HuH-7.5 (cell line): ENCODE measurements at places on chromosomes 11 and 22.

DNA sequence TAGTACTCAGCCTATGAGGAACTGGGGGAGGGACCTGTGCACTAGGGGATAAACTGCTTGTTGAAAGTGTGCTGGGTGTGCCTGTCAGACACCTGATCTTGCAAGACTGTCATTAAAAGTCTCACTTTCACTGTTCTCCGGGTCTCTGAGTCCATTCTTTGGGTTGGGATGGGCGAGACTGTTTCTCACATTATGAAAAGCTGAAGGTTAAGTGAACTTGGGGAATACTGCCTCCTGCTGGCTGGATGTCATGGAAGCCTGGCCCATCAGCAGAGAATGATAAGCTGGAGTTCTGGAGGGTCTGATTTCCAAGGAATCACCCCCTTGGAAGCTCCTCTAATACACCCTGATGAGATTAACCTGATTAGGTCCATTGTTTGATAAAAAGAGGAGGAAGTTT lies 9.0 kb upstream of the VPREB1 start:
- DNase-seq = no peak

GRCh38 chr11:113496026-113496651 lies 20.9 kb upstream of the DRD2 start:
- no peak for DNase-seq

- no peak for DNase-seq
Measured at GRCh38 chr11:75229466-75229865, 11.1 kb upstream of the TPBGL start.

DNA sequence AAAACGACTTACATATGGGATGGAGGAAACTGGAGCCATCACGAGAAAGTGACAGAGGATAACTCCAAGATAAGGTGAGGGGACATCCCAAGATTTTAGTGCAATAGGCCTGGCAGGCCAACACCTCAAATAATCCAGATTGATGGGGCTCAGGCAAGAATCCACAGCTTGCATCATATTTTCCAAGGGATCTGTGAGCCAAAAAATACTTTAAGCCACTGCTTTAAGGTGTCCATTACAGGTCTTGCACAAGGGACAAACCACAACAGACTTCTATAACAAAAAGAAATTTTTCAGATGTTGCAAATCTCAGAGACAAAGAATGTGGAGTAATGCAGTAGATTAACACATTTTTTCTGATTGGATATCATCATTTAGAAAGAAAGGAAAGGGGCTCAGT lies 45.6 kb downstream of the DENND5A start:
- DNase-seq = no peak

GRCh38 chr11:25727944-25728343 lies 604.0 kb upstream of the ANO3 start:
- DNase-seq = no peak

- DNase-seq = no peak
Measured at GRCh38 chr11:120186774-120187591, 23.8 kb upstream of the OAF start.

GRCh38 chr22:30209642-30210041 lies 36.9 kb downstream of the LIF start:
- DNase-seq = no peak

DNA sequence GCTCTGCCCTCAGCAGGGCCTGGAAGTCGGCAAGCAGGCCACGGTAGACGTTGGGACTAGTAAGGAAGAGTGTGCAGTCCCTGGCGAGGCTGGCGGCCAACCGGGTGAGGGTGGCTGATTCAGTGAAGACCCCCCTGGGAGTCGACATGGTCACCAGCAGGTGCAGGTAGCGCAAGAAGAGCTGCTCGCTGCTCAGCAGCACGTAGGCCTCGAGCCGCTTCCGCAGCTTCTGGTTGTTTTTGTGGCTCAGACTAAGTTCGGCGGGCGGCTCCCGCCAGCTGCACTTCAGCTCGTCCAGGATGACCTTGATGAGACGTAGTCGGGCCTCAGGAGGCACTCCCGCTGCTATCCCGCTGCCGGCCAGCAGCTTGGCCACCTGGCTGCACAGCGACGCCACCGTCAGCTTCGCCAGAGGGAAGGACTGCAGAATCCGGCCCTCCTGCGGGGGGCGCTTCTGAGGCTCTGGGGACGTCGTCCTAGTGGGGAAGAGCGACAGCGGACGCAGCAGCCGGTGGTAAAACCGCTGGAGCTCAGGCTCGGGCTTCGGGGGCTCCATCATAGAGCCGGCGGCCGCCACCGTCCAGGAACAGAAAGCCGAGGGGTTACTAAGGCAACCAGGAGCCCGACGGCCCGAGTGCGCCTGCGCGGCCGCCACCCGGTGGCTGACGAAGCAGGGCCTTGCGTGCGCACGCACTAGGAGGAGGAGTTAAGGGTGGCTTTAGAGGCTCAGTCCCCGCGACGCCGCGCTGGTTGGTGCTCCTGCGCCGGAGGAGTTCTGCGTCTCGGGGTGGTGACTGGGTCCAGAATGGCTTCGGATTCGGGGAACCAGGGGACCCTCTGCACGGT lies at the start of the genes CCDC87 and CCS:
Gene CCDC87 (minus strand): TSS at position 607 of the 846 bp plus-strand sequence. CDS start 48 bp downstream, at position 559.
Gene CCS (plus strand): TSS at position 729 of the 846 bp plus-strand sequence. CDS start 77 bp downstream, at position 806.
- DNase-seq = peak; percentile 100

DNA sequence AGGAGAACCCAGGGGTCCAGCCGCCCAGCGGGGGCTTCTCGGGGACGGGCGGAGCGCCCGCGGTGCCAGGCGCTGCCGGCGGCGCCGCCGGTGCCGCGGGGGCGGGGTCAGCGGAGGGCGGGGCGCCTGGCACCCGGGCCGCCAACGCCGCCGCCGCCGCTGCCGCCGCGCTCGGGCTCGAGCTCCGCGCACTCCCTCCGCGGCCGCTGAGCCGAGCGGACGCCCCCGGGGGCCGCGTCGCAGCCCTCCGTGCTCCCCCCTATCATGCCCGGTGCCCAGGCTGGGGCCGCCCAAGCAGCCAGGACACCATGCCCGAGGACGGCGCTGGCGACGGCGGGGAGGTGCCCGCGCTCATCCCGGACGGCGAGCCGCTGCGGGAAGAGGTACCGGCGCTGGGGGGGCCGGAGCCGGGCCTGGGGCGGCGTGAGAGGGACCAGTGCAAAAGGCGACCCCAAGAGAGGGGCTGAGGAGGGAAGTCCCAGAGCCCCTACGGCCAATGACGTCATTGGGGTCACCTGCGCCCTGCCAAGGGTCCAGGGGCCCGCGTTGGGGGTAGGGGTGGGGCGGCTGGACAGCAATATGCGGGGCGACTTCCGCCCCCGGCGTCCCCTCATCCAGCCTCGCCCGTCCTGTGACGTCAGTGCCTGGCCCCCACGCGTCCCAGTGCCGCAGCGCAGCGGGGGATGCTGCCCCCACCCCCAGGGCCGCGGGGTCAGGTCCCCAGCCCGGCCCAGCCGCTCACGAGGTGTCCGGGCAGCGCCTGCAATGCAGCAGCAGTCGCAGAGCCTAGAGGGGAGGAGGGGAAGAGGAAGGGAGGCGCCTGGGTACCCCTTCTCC lies at the start of gene TMEM151A:
Gene TMEM151A (plus strand): TSS at position 189 of the 837 bp plus-strand sequence. CDS start 120 bp downstream, at position 309.
- DNase-seq = peak; percentile 97

- no peak for DNase-seq
Measured at GRCh38 chr22:33167998-33168790, 110.0 kb upstream of the SYN3 start.

GRCh38 chr11:130269326-130269943 lies 45.3 kb downstream of the ZBTB44 start:
- no peak for DNase-seq

GRCh38 chr11:35688023-35688422 lies 25.4 kb downstream of the TRIM44 start:
- no peak for DNase-seq

GRCh38 chr22:19566279-19567156 lies 42.3 kb upstream of the CLDN5 start:
- no peak for DNase-seq

- no peak for DNase-seq
Measured at GRCh38 chr11:120386774-120387371, 50.7 kb downstream of the ARHGEF12 start.

DNA sequence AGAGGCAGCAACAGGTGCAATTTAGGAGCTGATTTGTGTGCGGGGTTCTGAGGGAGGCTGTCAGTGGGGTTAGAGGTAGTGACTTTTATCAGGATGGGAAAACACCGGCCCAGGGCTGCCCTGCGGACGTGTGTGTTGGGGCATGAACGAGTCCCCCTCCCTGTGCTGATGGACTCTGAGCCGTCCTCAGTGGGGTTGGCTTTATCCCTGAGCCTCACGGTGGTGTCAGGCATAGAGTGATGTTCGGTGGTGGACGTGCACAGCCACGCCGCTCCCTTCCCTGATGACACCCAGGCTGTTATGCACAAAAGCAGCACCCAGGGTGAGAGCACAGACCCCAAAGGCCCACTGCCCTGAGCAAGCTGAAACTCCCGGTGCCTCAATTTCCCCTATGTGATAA lies 809.1 kb downstream of the BRD1 start:
- DNase-seq = no peak

DNA sequence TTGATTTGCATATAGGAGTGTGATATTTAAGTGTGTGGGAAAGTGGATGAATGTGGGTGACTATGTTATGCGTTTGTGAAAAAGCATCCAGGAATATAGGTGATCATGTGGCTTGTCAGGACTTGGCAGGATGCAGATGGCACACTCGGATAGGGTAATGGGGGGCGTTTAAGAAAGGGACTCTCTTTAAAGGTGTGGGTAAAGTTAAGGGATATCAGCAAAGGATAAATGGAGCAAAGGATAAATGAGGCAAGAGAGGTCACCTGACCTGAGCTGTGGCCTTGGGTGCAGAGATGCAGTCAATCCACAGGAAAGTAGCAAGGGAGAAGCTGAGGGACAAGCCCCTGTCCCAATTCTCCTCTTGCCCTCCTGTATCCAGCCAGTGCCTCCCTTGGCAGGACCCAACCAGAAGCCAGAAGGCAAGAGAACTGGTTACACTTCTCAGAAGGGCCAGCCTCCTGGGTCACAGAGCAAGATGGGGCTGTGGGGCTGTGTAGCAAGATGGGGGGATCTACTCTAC lies 47.5 kb upstream of the GRAMD1B start:
- DNase-seq = no peak

DNA sequence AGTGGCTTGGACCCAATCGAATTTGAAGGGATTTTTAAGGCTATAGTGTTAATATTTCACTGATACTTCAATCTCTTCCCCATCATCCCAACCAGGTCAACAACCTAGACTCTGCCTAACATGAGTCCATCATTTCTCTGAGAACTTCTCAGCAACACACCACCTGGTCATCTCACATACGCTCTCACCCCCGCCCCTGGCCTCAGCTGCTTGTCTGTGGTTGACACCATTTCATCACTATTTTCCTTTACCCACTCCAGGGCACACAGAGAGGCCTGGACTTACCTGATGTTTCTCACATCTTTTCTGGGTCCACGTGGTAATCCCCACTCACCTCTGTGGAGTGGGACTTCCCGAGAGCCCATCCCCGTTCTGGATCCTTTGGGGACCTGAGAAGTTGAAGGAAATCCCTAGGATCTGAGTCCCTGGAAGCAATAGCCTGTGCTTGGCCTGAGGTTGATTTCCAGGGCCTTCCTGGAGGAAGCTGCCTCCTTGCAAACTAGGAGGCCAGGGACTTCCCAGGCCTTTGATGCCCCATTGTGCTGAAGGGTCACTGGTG lies 3.2 kb downstream of the P2RX3 start:
- DNase-seq = no peak

DNA sequence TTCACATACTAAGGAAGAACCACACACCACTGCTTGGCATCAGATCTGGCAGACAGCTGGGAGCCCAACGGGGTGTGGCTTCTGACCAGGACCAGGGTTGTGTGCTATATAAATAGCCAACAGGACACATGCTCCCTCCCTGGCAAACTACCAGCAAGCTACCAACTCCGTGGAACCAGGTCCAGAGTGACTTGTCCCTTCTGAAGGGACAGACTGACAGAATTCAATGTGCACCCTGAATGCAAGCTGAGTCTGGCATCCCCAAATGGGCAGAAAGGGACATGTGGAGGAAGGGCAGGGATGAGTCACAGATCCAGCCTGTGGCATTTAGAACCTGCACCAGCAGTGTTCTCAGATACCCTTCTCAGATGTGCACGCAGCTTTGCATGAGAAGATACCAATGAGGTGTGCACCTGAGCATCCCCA lies 92.9 kb downstream of the MICAL3 start:
- DNase-seq = no peak

GRCh38 chr11:124209824-124210357 lies 26.7 kb downstream of the OR10D3 start:
- DNase-seq = no peak

DNA sequence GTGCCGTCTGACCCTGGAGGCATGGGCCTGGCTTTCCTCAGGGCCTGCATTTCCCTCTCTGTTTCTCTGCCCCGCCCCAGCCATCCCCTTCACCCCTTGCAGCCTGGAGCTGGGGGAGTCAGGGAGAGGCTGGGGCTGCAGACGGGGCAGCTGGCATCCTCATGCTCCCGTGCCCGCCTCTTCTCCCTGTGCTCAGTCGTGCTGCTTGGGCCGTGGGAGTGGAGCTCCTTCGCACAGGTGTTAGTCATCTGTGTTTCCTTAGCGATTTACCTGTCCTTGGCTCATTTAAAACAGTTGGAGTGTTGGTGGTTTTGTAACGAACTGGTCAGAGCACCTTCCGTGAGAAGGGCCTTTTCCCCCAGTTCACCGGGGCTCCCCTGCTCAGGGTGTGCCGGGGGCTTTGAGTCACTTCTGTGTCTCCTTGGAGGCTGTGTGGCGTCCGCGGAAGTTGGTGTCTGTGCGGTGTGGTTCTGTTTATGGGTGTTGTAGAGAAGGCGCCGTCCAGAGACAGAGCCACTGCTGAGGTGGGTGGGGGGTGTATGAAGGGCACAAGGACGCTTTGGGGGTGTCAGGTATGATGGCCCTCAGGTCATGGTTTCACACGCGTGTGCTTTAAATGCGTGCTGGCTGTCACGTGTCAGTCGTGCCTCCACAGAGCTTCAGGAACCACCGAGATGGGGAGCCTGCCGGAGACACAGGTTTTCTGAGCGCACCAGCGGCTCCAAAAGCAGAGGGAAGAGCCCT lies 19.5 kb downstream of the BRSK2 start:
- DNase-seq = no peak

DNA sequence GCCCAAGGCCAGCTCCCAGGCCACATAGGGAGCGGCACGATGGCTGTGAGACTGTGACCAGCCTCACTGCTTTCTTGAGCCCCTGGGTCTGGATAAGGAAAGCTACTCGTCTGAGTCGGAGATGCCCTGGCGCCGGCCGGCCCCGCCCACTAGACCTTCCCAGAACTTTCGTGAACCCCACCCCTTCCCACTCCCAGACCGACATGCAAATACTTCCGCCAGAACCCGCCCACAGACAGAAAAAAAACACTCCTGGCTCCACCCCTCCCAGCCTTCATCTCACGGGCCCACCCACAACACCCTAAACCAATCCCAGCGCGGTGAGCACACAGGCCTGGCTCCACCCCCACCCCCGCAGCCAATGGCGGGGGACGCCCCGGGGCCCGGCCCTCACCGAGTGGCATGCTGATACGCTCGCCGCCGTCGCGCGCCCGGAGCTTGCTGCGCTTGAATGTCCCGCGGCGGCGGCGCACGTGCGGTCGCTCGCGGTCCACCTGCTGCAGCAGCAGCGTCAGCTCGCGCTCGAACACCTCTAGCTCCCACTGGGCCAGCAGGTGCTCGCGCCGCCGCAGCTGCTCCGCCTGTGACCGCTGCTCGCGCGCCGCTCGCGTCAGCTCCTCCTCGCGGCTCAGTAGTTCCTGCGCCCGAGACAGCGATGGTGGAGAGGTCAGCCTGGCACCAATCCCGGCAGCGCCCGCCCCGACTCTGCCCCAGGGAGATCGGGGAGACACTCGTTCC lies 7.0 kb downstream of the MAP3K11 start:
- no peak for DNase-seq
